Mammary microvascular endothelial cell (primary cell): ENCODE measurements at places on chromosomes 11 and 22. TPM values are rescaled to one million over a fixed set of nuclear protein-coding genes. Genes with fewer than 3 reads are reported as not detected.

SF3B2 gene
- 130 and 155 TPM in 2 replicates for total RNA-seq

CCDC116 gene
- total RNA-seq, result 0.07 and 0.20 TPM in 2 replicates

APOA1 gene
- total RNA-seq, result not detected in 2 replicates

CD248 gene
- 0.07 and 0.25 TPM in 2 replicates for total RNA-seq

ISX gene
- total RNA-seq, result not detected in 2 replicates

TRIM22 gene
- total RNA-seq, result 135 and 147 TPM in 2 replicates

SLC25A18 gene
- total RNA-seq, result not detected in 2 replicates

CRACR2B gene
- total RNA-seq, result 9.5 and 12.1 TPM in 2 replicates

CNGA4 gene
- total RNA-seq, result not detected in 2 replicates

CYP2D6 gene
- not detected in 2 replicates for total RNA-seq

MMP13 gene
- not detected in 2 replicates for total RNA-seq

HSPB2 gene
- not detected in 2 replicates for total RNA-seq

OR52E8 gene
- not detected in 2 replicates for total RNA-seq

GRM5 gene
- total RNA-seq, result 0.07 and 0.15 TPM in 2 replicates
